ENCODE measurements at places on chromosomes 13 and 19. TPM values are rescaled to one million over a fixed set of nuclear protein-coding genes. Genes with fewer than 3 reads are reported as not detected.
A peak's percentile ranks its signal among the peaks of the same experiment; 100 is the strongest.

Gene CYP2A7
- not detected for total RNA-seq

Gene PLPPR3
- 3.8 TPM for total RNA-seq

Gene TYK2
- 89.3 TPM for total RNA-seq

Gene GFY
- not detected for total RNA-seq

Gene GIPR
- total RNA-seq, result 0.02 TPM

Gene AMER2
- not detected for total RNA-seq

Gene LILRA1
- total RNA-seq, result not detected

Gene CLIP3
- 6.7 TPM for total RNA-seq

DNA sequence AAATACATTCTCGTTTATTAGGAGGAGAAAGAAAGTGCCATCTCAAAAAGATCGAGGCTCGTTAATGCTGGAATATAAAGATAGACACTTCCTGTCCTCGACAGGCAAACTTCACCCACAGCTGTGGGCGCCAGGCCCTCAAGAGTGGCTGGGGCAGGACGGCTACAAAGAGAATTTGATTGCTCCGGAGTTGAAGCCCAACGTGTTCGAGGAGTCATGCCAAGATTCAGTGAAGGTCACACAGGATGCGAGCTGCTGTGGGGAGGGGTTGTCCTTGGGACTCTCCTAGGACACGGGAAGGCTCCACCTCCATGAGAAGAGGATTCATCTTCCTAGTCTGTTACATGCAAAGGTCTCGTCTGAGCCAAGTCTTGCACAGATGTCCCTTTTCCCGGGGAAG, 16.3 kb upstream of the PTPRS start:
- DNase-seq, result peak; percentile 64

DNA sequence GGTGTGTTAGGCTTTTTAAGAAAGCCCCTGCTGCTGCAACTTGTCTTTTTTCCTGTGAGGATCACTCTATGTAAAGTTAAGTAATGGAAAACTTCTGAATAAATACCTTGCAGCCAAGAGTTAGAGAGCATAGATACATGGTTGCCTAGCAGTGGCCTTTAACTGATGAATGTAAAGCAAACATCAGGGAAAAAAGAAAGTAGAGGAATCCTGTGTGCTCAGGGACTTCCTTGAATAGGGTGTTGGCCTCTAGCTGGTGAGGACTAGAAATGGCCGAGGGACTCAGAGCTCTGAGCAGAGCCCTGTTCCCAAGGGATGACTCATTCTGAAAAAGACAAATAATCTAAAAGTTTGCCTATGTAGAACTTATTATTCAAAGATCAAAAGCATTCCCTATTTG, 135.7 kb downstream of the MIPEP start:
- DNase-seq, result peak; percentile 48

GRCh38 chr19:13102666-13103580, at the start of gene LYL1:
LYL1 (minus strand) TSS chr19:13102858; CDS start chr19:13101171, 1,687 bp downstream.
- DNase-seq, result no peak

GRCh38 chr13:110453797-110454196, 107.7 kb downstream of the RAB20 start:
- DNase-seq, result no peak

GRCh38 chr13:56457535-56458190, 683.1 kb upstream of the PRR20A start:
- DNase-seq, result no peak

- no peak for DNase-seq
These were observed 1097.8 kb downstream of the PCDH17 start for GRCh38 chr13:58729361-58729760.

GRCh38 chr13:28046981-28047380, 53.4 kb downstream of the FLT3 start:
- DNase-seq, result peak; percentile 85

DNA sequence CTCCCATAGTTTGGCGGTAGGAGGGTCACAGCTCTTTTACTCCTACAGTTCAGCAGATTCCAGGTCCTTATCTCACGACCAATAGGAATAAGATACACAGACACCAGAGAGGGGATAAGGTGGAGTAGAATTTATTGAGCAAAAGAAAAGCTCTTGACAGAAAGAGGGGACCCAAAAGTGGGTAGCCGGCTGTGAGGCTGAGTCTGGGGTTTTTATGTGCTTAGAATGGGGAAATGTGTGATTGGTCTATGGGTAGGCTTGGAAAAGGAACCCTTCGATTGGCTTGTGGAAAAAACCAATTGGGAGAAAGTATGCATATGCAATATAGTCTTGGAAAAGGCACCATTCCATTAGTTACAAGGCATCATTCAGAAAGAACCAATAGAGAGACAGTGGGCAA, 1356.9 kb upstream of the SPRY2 start:
- no peak for DNase-seq

GRCh38 chr19:18156841-18157464, 4.0 kb downstream of the PIK3R2 start:
- DNase-seq, result peak; percentile 64

GRCh38 chr19:39190768-39191167, 6.0 kb upstream of the NCCRP1 start:
- DNase-seq, result no peak

DNA sequence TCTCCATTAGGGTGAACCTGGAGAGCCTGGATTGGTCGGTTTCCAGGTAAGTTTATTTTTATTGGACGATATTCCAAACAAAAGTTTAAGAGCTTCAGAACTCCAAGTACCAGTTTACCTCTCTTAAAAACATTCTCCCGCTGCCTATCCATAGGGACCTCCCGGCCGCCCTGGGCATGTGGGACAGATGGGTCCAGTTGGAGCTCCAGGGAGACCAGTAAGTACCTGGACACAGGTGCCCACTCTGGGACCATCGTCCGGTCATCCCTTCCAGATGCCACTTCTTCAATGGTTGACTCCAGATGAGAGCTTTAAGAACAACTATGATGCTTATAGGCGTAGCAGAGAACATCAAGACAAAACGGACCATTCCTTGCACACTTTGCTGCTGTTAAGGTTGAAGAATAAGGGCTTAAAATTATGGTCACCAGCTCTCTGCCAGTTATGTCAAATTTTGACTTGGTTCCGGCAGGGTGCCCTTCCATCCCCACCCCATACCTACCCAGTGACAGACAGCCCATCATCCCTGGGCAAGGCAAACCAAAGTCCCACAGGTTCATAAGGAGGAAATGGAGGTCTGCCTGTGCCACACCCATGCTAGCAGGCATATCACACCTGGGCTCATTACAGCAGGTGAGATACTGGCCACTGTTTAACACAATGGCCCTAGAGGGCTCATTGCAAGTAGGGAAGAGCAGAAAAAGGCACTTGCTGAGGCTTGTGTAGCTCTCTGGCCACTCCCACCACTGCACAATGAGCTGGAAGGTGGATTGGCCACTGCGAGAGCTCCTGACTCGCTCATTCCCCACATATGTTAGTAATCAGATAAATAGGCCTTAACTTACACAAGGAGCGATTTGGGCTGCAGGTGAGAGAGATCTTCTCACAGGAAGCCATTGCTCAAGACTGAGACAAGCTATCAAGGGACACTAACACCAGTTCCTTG, 123.6 kb downstream of the COL4A2 start:
- DNase-seq, result no peak

DNA sequence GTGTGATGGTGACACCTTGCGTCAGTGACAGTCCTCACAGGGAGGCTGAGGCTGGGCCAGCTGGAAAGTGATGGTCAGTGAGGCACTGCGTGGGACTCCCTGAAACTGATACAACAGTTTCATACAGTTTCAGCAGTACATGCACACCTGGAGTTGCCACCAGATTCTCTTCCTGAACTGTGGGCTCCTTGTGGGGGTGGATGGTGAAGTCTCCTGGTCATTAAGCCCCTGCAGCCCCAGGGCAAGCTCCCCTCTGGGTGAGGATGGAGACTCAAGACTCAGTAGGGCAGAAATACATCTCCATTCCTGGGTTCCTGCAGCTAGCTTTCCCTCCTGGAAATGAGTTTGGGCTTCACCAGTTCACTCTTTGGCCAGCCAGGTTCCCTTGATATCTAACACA, 392.7 kb downstream of the UQCRFS1 start:
- DNase-seq, result no peak

- DNase-seq, result no peak
These were observed 16.5 kb upstream of the ZNF8 start for GRCh38 chr19:58261968-58262921.

GRCh38 chr13:111847964-111848363, 219.0 kb upstream of the SOX1 start:
- no peak for DNase-seq

DNA sequence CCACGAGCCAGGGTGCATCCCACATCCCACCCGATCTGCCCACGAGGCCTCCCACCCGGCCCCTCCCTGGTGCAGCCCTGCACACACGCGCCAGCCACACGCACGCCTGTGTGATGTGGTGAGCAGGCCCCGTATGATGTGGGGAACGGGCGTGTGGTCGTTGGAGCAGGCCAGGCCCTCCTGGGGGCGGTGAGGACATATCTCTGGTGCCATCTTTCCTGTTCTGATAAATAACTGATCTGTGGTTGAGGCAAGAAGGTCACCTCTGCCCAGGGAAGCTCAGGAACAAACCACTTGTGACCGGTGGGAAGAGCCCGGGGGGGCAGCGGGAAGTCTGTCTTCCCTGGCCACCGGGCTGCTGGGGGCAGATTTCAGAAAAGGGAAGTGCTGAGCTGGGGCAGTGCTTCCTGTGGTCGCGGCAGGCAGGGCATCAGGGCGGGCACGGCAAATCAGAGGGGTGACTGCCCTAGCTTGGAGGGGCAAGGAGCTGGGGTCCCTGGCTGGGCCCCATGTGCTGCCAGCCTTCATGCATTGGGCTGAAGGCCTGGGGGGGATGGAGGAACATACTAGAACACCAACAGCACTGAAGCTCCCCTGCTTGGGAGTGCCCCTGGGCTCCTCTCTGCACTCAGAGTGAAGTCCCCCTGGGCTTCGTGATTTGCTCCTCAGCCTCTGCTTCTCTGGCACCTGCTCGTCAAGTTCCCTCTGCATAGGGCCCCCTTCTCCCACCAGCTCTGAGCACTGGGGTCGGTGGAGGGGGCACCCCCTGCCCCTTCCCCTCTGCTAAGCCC, 35.2 kb upstream of the SLC7A10 start:
- no peak for DNase-seq

DNA sequence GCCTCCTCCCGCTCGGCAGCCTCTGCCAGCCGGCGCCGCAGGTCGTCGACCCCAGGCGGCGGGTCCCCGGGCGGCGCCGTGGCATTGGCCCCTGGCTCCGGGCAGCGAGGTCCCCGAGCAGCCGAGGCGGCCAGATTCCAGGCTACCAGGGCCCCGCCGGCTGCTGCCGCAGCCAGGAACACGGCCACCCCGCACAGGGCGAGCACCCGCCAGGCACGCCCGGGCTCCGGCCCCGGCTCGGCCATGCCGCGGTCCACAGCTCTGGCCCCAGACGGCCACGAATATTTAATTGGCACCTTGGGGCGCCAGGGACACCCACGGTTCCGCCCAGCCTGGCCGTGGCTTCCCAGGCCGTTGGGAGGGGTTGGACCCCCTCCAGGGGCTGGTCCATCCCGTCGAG, at the start of gene CCDC194:
TSS of gene CCDC194 (minus strand) at position 283 of the 400 bp plus-strand sequence. CDS start at position 245, 38 bp downstream.
- DNase-seq, result peak; percentile 59

DNA sequence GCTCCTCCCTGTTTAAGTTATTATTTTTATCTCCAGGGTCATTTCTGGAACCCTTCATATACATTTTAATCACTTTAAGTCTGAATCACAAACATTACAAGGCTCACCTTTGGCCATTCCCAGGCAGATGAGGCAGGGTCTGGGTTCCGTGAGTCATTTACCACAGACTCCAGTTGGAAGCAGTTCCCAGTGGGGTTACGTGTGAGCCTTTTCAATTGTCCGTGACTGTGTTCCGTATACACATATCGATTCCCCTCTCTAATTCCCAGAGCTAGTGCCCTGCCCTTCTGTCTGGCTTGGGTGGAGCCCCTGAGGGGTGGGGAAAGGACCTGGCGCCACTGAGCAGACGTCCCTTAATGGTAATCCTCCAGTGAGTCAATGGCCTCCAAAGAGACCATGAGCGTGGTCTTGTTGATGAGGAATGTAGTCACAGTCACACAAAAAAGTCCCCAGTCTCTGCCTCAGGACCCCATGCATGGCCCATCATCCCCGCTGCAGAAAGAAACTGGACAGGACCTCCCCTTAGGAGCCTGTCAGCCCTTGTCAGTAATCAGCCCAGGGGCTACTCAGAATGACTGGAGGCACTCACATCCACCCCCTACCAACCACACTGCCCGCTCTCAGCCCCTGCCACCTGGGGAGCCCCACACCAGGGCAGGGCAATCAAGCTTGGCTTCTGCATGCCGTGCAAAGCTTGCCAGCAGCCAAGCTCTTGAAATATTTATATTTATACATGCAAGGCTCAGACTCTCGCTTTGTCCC, 144.4 kb downstream of the ZIC5 start:
- peak; percentile 77 for DNase-seq

- peak; percentile 2 for DNase-seq
These were observed 590.3 kb upstream of the MIR17HG start for GRCh38 chr13:90757127-90757680.

- no peak for DNase-seq
These were observed 98.9 kb downstream of the TNFSF13B start for GRCh38 chr13:108368250-108368905.

- no peak for DNase-seq
These were observed 51.7 kb downstream of the KATNAL1 start for GRCh38 chr13:30255696-30256095.

DNA sequence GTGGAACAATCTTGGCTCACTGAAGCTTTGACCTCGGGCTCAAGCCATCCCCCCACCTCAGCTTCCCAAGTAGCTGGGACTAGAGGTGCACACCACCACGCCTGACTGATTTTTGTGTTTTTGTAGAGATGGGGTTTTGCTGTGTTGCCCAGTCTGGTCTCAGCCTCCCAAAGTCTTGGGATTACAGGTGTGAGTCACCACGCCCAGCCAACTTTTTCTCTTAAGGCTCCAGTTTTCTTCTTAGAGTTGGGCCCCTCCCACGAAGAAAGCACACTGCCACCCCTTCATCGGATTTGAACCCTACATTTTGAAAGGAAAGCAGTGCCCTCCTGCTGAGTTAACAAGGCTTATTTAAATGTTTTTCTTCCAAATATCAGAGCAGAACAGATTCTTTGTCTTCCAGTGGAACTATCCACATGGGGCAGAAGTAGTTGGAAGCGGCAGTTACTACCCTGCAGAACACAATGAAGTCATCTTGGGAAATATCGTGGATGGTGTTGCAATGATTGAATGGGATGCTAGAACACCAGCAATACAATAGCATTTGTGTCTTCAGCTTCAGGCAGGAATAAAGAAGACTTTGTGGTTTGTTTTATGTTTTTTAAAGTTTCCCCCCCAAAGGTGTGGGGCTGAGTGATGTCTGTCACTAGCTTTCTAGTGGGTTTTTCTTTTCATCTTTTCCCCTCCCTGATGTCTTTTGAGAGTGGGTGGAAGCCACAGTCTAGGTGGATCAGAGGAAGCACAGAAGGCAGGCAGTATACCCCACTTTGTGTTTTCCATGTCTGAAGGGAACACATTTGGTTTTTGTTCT, 8.9 kb downstream of the ACTN4 start:
- DNase-seq, result peak; percentile 76

All from M059J (cell line).